ENCODE measurements at places on chromosomes 6 and 20.

GRCh38 chr6:39812853-39813533, 20.8 kb downstream of the DAAM2 start:
- peak; percentile 36 for DNase-seq

- no peak for DNase-seq
Measured at GRCh38 chr6:143880412-143880811, 16.1 kb downstream of the ZC2HC1B start.

- DNase-seq, result no peak
Measured at GRCh38 chr20:49811825-49812506, 662 bp upstream of the SLC9A8 start.

GRCh38 chr6:51817832-51818231, 269.6 kb downstream of the PKHD1 start:
- no peak for DNase-seq

- no peak for DNase-seq
Measured at GRCh38 chr20:47847884-47848485, 62.7 kb upstream of the SULF2 start.

DNA sequence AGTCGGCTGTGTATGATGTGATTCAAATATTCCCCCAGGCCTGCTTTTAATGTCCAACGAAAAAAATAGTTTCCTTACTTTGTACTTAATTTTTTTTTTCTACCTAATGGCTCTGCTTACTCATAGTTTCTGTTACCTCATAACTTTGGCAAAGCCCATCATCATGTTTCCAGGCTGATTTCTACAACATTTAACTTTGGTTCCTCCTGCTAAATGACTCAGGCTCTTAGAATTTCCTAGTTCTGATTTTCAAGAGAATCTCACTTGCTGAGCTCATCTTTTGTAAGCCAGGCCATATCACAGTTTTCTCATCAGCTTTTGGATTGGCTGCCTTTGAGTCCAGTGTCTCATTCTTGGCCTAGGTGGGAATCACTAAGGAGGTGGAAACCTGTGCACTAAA, 323.1 kb downstream of the HDGFL1 start:
- no peak for DNase-seq

- DNase-seq, result no peak
Measured at GRCh38 chr20:19883501-19883900, 125.4 kb downstream of the RIN2 start.

DNA sequence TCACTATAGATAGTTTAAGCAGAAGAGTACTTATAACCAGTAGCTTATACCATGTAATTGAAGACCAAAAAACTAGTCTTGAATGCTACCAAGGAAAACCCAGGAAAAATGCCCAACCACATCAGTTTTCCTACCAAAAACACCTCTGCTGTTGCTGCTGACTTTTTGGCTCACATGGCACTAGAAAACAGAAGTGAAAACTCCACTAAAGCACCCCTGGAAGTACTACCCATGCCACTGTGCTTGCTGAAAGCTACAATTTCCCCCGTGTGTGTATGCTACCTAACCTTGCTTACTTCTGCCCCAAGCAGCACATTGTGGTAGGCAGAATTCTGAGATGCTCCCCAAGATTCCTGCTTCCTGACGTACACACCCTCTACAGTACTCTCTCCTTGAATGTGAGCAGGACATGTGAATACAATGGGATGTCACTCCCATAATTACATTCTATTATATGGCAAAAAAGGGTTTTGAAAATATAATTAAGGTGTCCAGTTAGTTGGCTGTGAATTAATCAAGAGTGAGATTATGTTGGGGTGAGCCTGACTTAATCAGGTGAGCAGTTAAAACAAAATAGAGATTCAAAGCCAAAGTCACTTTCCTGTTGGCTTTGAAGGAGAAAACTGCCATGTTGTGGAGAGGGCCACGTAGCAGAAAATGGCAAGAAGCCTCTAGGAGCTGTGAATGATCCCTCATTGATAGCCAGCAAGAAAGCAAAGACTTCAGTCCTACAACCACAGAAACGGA, 209.8 kb upstream of the MARCKS start:
- DNase-seq, result no peak

DNA sequence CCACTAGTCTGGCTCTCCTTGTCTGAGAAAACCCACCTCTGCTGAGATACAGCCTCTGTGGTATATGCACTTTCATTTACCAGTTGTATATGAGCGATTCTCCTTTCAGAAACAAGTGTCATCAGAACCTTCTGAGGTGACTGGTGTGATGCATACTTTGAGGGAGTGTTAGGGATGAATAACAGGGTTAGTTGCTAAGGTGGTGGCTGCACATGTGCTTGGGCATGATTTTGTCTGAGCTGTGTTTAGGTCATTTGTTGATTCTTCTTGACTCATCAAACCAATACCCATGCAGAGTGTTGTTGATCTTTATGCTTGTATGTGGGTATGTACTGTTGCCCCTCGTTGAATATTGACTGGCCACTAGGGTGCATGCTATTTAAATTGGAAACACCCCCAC, 25.7 kb downstream of the DTD1 start:
- DNase-seq, result no peak

DNA sequence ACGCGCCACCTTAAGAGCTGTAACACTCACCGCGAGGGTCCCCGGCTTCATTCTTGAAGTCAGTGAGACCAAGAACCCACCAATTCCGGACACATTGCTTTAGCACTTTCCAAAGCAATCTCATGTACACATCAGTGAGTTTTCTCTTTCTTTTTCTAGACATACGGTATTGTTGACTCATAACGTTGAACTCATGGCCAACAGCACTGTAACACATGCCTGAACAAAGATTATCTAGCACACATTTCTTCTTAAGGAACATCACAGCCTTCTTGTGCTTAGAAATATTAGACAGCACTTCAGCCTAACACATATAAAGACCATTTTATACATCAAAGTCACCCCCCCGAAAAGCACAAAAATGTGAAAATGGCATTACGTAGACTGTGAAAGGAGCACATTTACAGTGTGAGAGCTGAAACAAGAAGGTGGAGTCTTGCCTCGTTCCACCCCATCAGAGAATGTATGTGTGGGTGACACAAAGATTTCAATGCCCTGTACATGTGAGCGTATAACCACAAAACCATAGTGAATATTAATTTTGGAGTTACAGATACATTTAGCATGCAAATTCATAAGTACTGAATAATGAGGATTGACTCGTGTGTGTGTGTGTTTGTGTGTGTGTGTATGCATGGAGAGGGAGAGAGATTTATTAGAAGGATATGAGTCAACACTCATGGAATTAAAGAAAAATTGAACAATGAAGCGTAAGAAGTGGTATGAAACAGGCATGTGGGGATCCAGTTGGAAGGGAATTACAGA, 134.1 kb downstream of the FAM83B start:
- no peak for DNase-seq

- DNase-seq, result no peak
Measured at GRCh38 chr20:10666221-10667076, 7.3 kb downstream of the JAG1 start.

GRCh38 chr20:56163806-56164205, 84.7 kb upstream of the MC3R start:
- DNase-seq, result no peak

- DNase-seq, result no peak
Measured at GRCh38 chr6:35031611-35032529, 109.3 kb downstream of the TCP11 start.

GRCh38 chr20:3174442-3175261, 1.3 kb upstream of the LZTS3 start:
- DNase-seq, result no peak

- DNase-seq, result no peak
Measured at GRCh38 chr20:10790013-10790412, 116.2 kb upstream of the JAG1 start.

DNA sequence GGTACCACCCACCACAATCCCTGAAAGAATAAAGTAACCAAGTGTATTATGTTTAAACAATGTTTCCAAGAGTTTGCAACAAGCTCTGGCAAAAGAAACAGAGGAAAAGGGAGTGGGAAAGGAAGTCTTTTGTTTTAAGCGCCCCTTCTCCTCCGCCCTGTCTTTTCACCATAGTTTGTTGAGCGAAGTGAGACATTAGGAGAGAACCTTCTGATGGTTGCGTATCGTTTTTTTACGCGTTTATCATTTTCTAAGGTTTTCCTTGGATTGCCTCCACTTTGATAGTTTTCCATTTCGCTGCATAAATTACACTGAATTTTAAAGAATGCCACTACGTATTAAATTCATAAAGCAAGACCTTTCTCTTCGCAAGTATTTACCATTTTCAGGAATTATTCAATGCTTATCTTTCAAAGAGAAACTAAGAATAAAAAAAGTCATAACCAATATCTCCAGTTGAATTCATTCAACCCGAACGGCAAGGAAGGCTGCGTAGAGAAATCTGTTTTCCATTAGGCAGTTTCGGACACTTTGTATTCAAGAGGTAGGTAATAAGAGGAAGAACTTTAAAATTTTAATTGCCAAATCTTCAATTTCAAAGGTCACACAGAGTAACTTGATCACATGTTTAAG, 920 bp upstream of the EPHA7 start:
- DNase-seq, result no peak

- DNase-seq, result no peak
Measured at GRCh38 chr6:132464538-132465256, 48.2 kb downstream of the STX7 start.

GRCh38 chr20:1357921-1358671, 29.2 kb upstream of the SDCBP2 start:
- DNase-seq, result no peak

- DNase-seq, result no peak
Measured at GRCh38 chr20:6074145-6074561, 20.3 kb upstream of the LRRN4 start.

DNA sequence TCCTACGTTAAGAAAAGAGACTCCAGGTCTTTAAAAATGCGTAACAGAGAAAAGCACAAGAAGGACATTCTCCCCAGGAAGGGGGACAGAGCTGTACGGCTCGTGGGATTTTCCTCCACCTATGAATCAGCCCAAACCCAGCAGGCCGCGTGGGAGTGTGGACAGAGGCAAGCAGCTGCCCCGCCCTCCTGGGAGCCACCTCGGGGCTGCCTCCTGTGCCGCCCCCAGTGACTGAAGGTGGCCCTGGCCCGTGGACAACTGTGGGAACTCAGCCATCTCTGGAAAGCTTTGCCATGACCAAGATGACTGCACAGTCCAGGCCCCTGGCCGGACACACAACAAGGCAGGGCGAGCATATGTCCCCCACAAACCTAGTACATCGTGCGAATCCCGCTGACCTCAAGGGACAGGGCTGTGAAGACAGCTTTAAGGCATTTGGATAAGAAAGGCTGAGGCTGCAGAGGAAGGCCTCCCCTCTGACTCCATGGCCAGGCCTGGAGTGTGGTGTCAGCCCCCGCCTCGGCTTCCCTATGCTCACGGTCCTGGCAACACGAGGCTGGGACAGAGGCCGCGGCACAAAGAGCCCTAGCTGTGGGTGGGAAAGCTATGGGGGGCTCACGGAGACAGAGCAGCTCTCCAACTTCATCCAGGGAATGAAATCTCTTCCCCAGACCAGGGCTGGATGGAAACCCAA, 26.9 kb downstream of the PXDC1 start:
- DNase-seq, result no peak

- DNase-seq, result no peak
Measured at GRCh38 chr6:33568826-33569570, 11.1 kb downstream of the BAK1 start.

GRCh38 chr6:158481690-158482473, 78.0 kb upstream of the TMEM181 start:
- DNase-seq, result no peak

GRCh38 chr6:88376197-88376596, 210.1 kb upstream of the CNR1 start:
- no peak for DNase-seq

- no peak for DNase-seq
Measured at GRCh38 chr6:145736661-145737144, 1.4 kb upstream of the EPM2A start.

GRCh38 chr6:128358244-128358776, 162.1 kb downstream of the PTPRK start:
- no peak for DNase-seq

- DNase-seq, result peak; percentile 94
Measured at GRCh38 chr6:110944681-110945151, 13.8 kb upstream of the GTF3C6 start.

GRCh38 chr6:159176913-159177312, 7.7 kb downstream of the FNDC1 start:
- DNase-seq, result no peak

GRCh38 chr6:170097505-170098427, 193.1 kb downstream of the DLL1 start:
- no peak for DNase-seq

DNA sequence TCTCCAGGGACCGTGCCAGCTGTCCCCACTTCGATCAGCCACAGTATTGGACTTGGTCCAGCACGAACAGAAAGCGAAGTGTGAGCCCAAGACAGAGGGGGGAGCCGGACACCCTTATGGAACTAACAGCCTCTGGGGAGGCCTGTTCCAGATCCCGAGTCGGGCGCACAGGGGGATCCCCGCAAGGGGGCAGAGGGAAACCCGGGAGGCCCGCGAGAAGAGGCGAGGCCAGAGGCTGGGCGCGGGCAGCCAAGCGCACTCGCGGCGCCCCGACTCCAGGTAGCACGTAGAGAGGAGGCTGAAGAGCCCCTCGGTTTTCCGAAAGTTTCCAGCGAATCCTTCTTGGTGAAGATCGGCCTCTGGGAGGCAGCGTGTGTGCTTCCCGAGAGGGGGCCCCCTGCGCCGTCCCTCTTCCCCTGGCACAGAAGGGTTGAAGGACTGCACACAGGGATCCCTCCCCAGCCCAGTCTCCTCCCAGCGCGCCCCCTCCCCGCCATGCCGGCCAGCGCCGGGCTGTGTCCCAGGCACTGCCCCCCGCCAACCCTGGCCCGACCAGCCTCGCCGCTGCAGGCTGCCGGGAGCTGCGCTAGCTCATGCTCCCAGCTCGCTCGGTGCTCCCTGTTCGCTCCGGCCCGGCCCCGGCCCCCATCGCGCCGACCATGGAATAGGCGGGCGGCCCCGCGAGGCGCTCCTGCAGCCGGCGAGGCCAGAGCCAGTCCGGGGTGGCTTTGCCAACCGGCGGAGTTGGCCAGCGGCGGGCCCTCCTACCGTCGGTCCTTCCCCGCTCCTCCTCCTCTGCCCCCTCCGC, 577 bp upstream of the SLC24A3 start:
- DNase-seq, result no peak

- no peak for DNase-seq
Measured at GRCh38 chr6:70345619-70346018, 42.7 kb upstream of the COL9A1 start.

- no peak for DNase-seq
Measured at GRCh38 chr20:63454731-63455567, 17.5 kb downstream of the KCNQ2 start.

- no peak for DNase-seq
Measured at GRCh38 chr6:125375821-125376220, 74.1 kb upstream of the HDDC2 start.

DNA sequence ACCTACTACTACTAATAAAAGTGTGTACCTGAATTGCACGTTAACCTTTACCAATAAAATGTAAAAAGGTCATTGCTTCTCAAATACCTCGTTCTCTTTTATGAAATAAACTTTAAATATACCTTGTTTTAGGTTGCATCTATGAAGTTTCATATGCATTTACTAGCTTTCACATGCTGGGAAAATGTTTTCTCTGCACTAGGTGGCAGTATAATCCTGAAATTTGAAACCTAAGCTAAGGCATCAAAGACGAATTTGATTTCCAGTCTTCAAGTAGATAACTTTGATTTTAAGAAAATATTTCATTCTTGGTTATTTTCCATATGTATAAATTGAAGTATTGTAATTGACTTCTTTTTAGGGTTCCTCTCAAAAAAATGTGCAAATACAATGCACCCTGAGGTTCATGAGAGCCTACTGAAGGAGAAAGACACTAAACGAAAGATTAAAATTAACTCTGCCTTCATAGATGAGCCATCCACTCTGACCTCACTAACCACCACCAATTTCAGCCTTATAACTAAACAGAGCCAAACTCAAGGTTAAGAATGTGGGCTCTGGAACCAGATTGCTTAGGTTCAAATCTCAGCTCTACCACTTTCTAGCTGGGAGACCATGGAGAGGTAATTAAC, 7.3 kb upstream of the COL9A1 start:
- DNase-seq, result no peak

Data from GM12878 (cell line).